AG10803 (cell line): ENCODE measurements at places on chromosomes 2 and 18.

DNA sequence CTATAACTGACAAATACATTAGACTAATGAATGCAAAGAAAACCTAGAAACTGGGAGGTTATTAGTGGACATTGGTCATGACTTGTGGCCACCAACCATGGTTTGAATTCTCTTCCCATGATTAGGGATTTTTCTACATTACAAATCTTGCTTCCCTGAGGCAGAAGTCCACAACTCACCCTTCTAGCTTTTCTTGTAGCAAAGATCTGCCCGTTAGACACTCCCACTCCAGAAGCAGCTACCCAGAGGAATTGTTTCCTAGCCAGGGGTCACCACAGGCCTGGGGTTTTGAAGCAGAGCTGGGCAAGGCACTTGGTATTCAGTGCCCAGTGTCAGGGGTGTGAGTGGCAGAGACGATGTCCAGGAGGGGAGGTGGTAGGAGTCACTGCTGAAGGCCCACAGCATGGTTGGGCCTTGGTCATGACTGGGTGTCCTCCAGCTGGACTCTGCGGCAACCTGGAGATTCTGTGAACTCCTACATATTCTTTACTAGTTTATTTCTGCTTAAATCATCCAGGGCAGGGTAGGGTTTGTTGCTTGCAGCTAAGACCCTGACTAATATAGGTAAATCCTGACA is 54.9 kb downstream of the ACTR2 start:
- DNase-seq, result no peak

- peak; percentile 61 for DNase-seq
These were observed 35.5 kb upstream of the TTR start for GRCh38 chr18:31555971-31556747.

DNA sequence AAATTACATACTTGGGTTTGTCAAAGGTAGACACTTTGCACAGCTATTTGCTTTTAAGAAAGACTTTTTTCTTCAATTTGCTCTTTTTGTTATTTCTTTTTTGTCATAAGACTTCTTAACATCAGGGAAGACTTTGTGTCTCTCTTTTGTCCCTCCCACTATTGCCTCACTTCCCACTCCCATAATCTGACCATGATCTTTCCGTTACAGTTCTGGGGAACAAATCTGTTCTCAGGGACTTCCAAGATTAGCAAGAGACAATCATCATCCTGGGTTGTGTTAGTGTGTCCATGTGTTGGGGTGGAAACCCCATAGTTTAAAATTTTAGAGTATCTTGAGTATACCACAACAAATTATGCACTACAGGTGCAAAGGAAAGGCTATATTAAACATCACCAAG is 75.3 kb downstream of the REV1 start:
- DNase-seq, result no peak

DNA sequence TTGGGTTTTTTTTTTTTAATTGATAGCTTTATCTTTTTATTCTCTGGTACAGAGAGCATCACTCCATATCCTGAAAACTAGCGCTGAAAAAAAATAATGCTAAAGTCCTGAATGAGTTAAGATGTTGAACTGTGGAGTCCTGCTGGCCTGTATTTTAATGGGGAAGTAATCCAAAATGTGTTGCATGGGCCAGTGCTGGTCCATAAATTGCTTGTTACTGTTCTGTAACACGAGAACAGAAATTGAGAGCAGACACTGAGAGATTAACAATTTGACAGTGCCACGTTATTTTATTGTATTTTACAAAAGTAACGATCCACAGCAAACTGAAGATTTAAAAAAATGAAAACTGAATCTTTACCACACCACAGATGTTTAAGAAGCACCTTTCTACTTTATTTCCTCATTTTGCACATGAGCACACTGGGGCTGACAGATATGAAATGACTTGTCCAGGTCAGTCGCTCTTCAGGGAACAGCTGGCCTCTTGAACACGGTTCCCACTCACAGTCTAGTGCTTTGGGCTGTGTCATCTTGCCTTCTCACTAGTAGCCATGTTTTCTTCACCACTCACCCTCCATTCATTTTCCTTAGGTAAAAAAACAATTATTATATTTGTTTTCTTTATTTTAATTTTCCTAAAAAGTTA is 35.3 kb downstream of the ZCCHC2 start:
- no peak for DNase-seq

DNA sequence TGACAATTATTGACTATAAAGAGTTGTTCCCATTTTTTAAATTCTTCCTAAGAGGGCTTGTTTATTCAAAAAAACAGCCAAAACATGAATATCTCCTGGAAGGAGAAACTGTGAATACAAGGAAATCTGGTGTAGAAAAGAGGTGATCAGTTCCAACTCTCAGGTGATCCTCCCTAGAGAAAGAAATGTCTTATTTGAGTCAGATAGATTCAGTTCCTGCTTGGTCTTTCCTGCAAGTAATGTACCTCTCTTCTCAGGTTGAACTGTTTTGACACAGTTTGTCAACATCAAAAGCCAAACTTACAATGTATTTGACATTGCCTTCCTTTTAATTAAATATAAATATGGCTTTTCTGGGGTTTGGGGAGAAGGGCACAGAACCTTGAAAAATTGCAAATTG is 567.4 kb downstream of the ARHGAP15 start:
- no peak for DNase-seq

GRCh38 chr18:31516437-31516836 is 18.5 kb downstream of the DSG2 start:
- DNase-seq, result no peak
